ENCODE measurements at places on chromosomes 11 and 22. TPM values are rescaled to one million over a fixed set of nuclear protein-coding genes. Genes with fewer than 3 reads are reported as not detected.

DNA sequence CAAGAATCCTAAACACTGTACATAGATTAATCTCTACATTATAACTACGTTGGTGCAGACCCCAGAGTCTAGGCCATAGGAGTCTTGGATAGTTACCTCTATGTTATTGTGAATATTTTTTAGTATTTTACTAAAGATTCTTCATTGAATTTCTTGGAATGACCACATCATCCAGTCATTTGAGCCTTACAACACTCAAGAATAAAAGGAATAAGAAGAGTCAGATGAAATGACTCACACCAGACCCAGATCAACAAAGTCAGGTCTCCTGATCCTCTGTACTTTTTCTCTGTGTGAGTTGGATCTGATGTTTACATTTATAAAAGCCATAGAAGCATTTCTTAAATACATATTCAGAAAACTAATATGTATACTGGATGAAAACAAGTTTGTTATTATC is 179.2 kb upstream of the ARHGAP20 start:
- DNase-seq, result no peak
- no peak overlapping the region for H3K4me3 ChIP-seq
- H3K36me3 ChIP-seq, result no peaks in the 10 kb centered on the region
- no peaks in the 10 kb centered on the region for H3K4me1 ChIP-seq

DNA sequence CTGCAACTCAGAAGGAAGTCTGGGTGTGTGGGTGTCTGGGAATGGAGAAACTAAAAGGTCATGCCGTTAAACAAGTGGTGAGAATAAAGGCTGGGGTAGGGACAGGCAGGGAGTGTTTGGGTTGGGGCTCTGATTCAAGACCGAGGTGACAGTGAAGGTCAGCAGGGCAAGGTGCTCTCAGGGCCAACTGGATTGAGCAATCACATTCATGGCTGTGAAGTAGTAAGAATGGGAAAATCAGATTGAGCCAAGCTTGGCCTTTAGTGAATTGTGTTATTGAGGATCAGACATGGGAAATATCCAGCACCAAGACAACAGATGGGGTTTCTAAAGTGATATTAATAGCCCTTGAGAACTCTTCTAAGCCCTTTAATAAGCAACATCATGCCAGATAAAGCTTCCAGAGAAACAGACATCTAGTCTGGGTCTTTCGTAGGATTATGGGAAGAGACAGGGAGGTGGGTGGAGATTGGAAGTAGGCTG is 24.3 kb downstream of the SCN3B start:
- no peaks in the 10 kb centered on the region for H3K36me3 ChIP-seq
- no peaks in the 10 kb centered on the region for H3K27me3 ChIP-seq
- no peak overlapping the region for H3K4me3 ChIP-seq
- no peak for DNase-seq
- peaks cover 15% of the 10 kb centered on the region for H3K4me1 ChIP-seq

- peak within 1 kb of the TSS; percentile 85 for H3K27ac ChIP-seq
- DNase-seq, result peak; percentile 67
- H3K36me3 ChIP-seq, result no peaks in the 10 kb centered on the region
- peaks cover 3% of the 10 kb centered on the region for H3K27me3 ChIP-seq
- H3K4me1 ChIP-seq, result peaks cover 26% of the 10 kb centered on the region
Measured at GRCh38 chr11:67372993-67373647, at the start of gene CLCF1. CLCF1 (minus strand) TSS chr11:67373598; CDS start chr11:67373539, 59 bp downstream.

DNA sequence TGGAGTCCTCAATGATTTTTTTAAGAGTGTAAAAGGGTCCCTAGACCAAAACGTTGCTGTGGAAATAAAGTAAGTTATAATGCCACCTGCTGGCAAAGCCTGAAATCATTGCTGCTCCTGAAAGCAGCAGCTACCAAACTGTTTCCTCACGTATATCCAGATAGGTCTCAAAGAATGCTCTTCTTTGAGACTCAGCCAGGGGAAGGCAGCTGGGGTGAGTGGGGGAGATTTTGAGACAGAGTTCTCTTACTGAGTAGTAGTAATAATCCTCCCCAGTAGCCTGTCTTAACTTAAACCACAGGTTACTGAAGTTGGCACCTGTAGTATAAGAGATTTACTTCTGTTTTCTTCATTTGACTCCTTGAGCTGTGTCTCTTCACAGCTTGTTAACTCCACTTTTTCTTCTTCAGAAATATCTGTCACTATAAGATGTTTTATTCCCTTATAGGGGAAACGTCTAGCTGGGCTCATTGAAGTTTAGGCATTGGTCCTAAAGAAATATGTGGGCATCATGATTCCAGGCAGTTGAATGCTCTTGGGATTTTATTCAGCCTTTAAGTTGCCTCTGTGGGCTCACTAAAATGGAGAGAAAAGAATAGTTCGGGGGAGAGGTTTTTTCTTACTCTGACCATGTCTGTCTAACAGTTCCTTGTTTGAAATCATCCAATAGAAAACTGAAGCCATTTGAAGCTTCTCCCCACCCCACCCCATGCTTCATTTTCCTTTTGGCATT is 77.9 kb downstream of the BTBD10 start:
- DNase-seq, result no peak
- H3K36me3 ChIP-seq, result peaks cover 99% of the 10 kb centered on the region
- H3K4me1 ChIP-seq, result no peaks in the 10 kb centered on the region
- no peak overlapping the region for H3K27ac ChIP-seq
- H3K27me3 ChIP-seq, result no peaks in the 10 kb centered on the region
- no peak overlapping the region for H3K4me3 ChIP-seq

Gene CSNK2A3
- 0.99 TPM for total RNA-seq

GRCh38 chr11:134780486-134781147 is 368.6 kb upstream of the B3GAT1 start:
- H3K27me3 ChIP-seq, result no peaks in the 10 kb centered on the region
- no peaks in the 10 kb centered on the region for H3K36me3 ChIP-seq
- H3K27ac ChIP-seq, result no peak overlapping the region
- no peak for DNase-seq
- H3K4me1 ChIP-seq, result no peaks in the 10 kb centered on the region
- H3K4me3 ChIP-seq, result no peak overlapping the region

Gene C11orf91
- not detected for total RNA-seq

Gene NXF1
- 28.3 TPM for total RNA-seq

- peak; percentile 51 for DNase-seq
- H3K36me3 ChIP-seq, result no peaks in the 10 kb centered on the region
- H3K27ac ChIP-seq, result peak overlapping the region; percentile 44
- no peaks in the 10 kb centered on the region for H3K27me3 ChIP-seq
- H3K4me1 ChIP-seq, result peaks cover 23% of the 10 kb centered on the region
Measured at GRCh38 chr11:130528298-130529261, 80.1 kb downstream of the ADAMTS15 start.

Gene CLCF1
- total RNA-seq, result 2.0 TPM
